Hematopoietic multipotent progenitor cell treated with erythropoietin and hydrocortisone succinate and interleukin-3 and kit ligand, for 8 days (in vitro differentiated cells): ENCODE measurements at places on chromosomes 11 and 22.
A peak's percentile ranks its signal among the peaks of the same experiment; 100 is the strongest.

- peak; percentile 69 for DNase-seq
Measured at GRCh38 chr11:75597636-75598035, 35.6 kb downstream of the SERPINH1 start.

- DNase-seq: peak; percentile 23
Measured at GRCh38 chr11:11230802-11231562, 122.1 kb downstream of the CSNK2A3 start.

DNA sequence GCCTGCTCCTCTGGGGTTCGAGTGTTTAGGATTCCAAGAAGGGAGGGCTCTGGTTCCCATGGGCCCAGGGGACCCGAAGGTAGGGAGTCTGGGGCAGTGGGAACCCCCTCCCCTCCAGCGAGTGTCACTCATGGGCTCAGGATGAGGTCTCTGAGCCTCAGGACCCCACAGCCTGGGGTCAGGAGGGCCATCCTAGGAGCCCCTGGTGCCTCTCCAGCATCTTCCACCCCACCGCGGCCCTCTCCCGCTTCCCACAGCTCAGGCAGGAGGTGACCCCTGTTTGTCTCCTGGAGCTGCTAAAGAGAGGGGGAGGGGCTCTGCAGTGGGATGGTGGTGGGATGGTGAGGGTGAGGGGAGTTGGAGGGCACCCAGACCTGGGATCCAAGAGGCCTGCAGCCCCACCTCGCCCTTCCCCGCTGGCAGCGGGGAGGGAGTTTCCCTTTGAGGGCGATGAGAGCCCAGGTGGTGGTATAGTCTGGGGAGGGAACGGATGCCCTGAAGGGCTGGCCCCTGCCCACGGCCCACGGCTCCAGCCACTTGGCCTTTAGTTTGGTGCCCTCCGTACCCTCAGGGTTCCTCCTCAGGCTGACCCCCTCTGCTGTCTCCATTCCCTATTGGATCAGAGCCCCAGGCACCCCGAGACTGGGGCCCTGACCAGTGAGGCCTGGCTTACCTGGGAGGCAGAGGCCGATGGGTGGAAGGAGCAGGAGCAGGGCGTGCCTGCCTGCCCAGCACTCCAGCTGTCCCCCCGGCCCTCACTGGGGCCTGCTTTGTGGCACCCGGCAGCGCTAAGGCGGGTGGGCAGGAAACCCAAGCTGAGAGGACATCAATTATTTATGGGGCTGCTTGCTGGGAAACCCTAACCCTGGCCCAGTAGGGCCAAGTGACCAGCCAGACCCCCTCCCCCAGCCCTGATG lies 1.1 kb upstream of the CABP4 start:
- DNase-seq: no peak

- DNase-seq: peak; percentile 95
Measured at GRCh38 chr11:17186932-17187692, 20.7 kb downstream of the PIK3C2A start.

DNA sequence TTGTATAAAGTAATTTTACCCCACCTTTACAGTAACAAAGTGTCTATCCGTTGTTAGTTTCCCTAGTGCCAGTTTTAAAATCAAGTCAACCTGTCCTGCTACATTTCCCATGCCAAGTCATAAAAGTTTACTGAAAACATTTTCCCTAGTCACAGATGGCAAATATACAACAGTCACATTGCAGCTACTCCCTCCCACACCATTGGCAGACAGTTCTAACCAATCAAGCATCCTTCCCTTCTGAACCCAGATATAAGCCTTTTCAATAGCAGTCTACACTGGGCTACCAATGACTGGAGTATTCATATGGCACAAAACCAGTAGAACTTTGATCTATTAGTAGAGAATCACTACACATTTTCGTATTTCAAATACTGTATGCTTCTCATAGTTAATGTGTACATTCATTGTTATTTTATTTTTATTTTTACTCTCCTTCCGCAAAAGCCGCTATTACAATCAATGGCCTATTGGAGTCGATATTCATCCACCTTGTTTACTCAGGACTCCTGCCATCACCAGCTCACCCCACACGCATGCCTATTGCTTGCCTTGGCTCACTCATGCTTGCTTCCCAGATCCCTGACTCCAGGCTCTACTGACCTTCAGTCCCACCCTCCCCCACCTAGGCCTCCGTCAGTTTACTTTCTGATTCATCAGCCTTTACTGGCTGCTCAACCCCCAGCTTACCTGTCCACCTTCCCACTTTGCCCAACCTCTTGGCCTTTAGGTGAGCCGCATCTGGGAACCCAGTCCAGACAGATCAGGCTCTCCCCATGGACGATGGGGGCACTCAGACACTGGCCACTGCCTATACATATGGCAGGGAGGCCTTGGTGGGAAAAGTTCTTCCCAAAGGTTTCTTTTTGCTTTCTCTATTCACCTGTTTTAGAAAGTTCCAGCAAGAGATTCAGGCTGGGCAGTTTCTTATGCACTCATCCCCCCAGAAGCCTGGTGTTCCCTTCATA lies 408.4 kb downstream of the SOX6 start:
- DNase-seq: no peak

DNA sequence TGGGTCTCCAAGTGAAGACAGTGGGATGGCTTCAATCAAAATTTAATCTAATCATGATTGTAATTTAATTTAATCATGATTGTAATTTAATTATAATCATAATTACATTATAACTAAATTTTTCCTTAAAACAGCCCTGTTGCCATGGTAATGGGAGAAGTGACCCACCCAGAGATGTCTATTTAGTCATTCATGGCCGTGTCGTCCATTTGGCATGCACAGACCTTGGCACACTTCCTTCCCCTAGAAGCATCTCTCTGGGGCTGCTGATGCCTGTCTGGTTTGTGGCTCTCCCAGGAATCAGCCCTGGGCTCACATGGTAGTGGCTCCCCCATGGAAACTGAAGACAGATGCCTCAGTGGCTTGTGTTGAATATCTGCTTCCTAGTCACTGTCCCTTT lies 27.0 kb downstream of the P4HA3 start:
- no peak for DNase-seq

DNA sequence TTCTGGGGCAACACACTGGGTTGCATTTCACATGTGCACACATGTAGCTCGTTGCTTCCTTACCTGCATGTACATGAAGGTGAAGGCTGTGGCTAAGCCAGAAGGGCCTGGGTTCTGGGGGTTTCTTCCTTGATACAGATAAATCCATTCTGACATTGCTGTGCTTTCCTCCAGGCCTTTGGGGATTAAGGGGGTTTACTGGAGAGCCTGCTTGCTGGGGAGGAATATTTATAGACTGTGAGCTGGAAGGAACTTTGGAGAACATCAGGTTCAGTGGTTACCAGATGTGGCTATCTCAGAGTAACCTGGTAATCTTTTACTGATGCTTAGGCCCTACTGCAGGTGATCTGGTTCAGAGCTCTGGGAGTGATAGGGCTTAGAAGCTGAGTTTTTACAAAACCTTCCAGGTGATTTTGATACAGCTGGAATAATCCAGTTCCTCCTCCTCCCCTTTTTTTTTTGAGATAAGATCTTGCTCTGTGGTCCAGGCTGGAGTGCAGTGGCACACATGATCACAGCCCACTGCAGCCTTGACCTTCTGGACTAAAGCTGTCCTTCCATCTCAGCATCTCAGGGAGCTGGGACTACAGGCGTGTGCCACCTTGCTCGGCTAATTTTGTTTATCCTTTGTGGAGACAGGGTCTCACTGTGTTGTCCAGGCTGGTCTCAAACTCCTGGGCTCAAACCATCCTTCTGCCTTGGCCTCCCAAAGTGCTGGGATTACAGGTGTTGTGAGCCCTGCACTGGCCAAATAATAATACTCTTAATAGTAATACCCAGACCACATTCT lies 19.9 kb downstream of the ACO2 start:
- no peak for DNase-seq

- DNase-seq: no peak
Measured at GRCh38 chr11:111937461-111937769, 272 bp downstream of the DIXDC1 start.

GRCh38 chr11:1453611-1454034 lies 33.0 kb downstream of the MOB2 start:
- peak; percentile 1 for DNase-seq

DNA sequence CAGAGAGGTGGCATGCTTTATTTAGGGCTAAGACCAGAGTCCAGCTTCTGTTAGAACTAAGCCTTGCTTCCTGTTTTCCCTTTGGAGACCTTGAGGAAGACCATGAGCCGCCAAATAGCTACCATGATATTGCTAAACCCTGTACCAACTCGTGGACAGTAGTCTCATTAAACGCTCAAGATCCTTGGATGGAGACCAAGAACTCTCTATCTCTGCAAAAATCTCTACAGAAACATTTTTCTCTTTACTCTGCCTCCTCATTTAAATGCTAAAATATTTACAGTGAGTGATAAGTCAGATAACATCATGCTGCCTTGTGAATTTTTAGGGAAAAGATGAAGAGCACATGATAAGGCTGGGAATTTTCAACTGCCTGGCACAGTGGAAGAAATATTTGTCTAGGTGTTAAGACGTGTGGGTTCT lies 197.8 kb downstream of the MAML2 start:
- no peak for DNase-seq

- no peak for DNase-seq
Measured at GRCh38 chr11:126317432-126317755, 13.5 kb downstream of the DCPS start.

- DNase-seq: no peak
Measured at GRCh38 chr22:47237890-47238480, 475.5 kb downstream of the TBC1D22A start.

DNA sequence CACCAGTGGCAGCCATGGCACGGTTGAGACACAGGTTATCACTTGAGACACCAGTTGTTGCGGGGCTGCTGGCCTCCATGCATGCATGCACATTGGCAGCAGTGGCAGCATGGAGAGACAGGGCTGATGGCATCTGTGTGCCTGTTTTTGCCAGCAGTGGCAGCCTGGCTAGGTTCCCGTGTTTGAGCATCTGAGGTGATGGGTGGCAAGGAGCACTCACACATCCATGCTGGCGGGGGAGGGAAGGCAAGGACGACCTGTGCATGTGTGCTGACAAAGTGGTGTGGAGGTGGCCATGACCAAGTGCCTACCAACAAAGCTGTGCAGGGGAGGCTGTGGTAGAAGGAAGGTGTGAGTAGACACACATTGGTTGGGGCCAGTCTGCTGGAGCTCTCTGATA lies 133.5 kb downstream of the CNTN5 start:
- no peak for DNase-seq

- DNase-seq: no peak
Measured at GRCh38 chr22:23752750-23753149, 1.5 kb downstream of the VPREB3 start.

DNA sequence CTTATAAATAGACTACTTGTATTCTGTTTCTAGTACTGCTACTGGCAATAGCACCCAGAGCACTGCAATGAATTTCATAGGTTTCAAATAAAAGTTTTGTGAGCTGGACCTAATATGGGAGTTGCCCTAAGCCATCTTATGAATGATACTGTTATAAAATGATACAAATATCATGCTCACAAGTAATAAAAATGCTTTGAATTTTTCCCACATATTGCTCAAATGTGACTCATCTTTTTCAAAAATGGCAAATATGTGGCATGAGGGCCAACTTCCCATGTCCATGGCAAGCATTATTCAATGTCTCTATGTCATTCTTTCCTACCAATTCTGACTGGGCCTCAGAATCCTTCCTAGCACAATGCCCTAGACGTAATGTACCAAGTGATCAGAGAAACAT lies 137.6 kb downstream of the TRPC6 start:
- no peak for DNase-seq

- DNase-seq: no peak
Measured at GRCh38 chr11:75313513-75314272, 37.8 kb downstream of the ARRB1 start.

DNA sequence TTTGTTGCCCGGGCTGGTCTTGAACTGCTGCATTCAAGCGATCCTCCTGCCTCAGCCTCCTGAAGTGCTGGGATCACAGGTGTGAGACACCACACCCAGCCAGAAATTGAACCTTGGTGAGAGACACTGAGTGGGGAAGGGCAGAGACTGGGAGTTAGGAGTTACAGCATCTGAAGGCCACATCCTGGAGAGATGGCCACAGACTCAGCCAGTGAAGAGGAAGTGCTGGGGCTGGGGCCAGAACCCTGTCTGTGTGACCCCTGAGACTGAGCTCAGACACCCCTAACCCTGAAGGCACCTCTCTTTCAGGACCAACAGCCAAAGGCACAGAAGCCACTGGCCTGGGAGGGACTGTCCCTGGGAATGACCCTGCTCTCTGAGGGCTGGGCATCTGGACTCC lies 33.8 kb downstream of the TXN2 start:
- no peak for DNase-seq

- no peak for DNase-seq
Measured at GRCh38 chr11:110850846-110851245, 138.6 kb upstream of the ARHGAP20 start.

DNA sequence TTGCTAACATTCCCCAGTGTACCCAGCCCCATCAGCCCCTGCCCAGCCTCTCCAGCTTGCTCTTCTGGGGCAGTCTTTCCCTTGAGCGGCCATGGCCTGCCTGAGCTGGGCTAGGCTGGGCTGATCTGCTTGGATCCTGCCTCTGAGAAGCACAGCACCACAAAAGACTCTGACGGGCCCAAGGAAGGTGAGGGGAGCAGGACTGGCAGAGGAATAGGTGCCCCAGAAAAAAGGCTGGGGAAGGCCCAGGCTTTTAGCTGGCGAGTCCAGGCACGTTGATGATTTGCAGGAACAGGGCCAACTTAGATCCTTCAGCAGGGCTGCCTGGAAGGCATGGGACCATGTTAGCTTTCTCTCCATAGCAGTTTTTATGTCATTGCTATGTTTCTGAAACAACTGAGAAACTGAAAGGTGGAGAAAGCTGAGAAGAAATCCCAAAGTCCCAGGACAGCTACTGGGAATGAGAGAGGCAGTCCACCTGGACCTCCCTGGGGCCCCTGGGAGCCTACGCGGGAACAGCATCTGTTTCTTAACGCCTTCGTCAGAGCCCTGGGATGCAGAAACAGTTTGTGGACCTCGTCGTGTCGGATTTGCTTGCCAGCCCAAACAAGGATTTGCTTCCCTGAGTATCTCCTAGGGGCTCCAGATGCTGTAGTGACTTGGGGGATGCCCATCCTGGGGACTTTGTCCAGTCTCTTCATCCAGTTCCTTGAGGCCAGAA lies 24.4 kb upstream of the FXYD6 start:
- no peak for DNase-seq

DNA sequence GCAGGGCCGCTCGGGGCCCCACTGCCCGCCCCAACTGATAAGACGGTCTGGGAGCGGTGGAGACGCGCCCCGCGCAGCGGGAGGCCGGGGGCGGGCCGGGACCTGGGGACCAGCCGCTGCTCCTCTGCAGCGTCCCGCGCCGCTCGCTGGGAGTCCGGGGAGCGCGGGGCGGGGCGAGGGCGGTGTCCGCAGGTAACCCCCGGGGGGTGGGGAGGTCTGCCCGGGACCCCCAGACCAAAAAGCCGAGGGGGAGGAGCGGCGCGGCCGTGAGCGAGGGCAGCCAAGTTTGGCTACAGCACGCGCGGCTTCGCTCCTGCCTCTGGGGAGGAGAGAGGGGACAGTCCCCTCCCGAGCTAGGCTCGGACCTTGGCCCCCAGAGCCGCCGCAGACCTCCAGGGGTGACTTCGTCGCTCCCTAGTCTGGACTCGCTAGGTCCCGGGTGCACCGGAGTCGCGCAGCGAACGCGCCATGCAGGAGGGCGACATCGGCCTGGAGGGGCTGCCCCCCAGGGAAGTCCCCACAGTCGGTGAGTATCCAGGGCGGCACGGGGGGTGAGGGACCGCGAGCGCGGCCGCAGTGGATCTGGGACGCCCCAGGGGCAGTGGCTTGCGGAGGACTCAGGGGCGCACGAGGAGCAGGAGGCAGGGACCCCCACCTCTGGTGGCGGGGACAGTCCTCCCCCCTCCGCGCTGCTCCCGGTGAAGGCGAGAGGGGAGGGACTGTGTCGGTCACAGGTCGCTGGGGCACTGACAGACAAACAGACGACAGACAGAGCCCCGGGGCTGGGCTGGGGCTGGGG lies 92.3 kb upstream of the ANO1 start:
- no peak for DNase-seq
